ENCODE measurements at places on chromosomes 12 and 14.
A peak's percentile ranks its signal among the peaks of the same experiment; 100 is the strongest.

DNA sequence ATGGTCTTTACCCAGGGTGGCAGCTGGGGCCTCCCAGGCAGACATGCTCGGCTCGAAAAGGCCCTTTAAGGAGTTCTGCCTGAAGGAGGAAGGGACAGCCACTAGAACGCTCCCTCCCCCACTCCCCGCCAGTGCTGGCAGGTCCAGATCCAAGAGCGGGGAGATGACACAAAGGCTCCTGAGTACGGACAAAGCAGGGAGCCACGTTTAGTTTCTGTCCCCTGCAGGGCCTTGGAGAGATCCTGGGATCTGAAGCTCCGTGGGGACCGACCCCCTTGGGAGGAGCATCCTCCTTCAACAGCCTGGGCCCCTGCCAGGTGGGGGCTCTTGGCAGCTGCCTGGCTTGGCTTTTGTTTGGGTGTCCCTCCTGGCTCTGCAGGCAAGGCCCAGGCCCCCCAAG lies 89.7 kb downstream of the ESRRB start:
- DNase-seq = no peak

DNA sequence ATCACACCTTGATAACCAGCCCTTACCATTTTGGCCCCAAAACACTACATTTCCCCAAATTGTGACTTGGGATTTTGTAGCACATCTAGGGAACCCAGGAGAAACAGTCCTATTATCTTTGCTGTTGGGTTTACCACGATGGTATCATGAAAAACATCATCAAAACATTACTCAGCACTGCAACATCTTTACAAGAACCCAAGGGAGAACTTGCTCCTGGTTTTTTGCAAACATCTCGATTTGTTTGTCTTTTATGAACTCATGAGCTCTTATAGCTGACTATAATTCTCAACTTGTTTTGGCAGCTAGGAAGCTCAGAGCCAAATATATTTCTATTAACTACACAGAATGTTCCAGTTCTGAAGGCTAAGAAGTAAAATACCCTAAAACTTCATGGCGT lies 65.7 kb downstream of the TBX5 start:
- no peak for DNase-seq

- DNase-seq = no peak
Observed at GRCh38 chr14:100328495-100329163, 5.5 kb downstream of the SLC25A47 start.

DNA sequence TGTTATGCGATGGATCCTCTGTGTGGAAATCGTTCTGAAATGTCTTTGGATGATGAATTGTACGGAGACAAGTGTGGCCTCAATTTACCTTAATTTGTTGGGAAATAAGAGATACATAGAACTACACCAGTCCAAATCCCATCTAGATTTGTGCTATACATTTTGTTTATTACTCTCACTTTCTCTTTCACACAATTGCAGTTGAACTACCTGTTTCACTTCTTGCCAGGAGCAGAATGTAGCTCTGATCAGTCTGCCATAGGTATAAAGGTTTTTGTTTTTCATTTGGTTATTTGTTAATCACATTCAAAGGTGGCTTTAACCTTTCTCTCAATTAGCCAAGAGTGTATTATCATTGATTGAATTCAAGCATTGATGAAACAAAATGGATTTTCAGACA lies 268.2 kb downstream of the SNAPC1 start:
- no peak for DNase-seq

- no peak for DNase-seq
Observed at GRCh38 chr14:73239393-73240241, 2.3 kb downstream of the PAPLN start.

DNA sequence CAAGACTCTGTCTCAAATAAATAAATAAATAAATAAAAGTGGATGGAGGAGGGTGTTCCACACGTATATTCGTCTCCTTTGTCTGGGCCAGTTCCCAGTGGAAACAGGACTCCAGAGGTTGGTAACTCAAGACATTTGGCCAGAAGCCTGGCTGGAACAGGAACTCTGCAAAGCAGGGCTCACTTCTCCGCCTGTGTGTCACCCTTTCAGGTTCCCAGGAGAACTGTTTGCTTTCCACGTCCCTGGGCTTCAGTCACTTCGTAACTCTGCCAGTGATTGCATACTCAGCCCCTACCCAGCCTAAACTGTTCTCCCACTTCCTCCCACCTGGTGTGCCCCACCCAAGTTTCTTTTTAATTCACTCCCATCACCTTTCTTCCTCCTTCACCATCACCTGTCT lies 7.0 kb upstream of the UBE2N start:
- DNase-seq = no peak

DNA sequence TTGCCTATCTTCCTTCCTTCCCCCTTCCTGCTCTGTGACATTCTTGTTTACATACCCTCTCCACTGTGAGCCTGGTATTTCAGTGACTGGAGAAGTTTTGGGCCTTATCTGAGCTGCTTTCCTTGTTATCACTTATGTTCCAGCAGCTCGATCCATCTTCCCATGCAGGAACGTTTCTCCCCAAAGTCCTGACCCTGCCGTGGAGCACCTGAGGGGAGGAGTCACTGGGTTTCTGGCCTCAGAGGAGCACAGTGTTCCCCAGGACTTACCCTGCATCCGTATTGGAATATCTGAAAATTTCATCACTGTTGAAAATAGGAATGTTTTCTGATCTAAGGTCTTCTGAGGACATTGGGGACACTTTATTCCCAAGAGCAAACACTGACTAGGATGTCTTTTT lies 141.8 kb downstream of the CACNA1C start:
- DNase-seq = no peak

DNA sequence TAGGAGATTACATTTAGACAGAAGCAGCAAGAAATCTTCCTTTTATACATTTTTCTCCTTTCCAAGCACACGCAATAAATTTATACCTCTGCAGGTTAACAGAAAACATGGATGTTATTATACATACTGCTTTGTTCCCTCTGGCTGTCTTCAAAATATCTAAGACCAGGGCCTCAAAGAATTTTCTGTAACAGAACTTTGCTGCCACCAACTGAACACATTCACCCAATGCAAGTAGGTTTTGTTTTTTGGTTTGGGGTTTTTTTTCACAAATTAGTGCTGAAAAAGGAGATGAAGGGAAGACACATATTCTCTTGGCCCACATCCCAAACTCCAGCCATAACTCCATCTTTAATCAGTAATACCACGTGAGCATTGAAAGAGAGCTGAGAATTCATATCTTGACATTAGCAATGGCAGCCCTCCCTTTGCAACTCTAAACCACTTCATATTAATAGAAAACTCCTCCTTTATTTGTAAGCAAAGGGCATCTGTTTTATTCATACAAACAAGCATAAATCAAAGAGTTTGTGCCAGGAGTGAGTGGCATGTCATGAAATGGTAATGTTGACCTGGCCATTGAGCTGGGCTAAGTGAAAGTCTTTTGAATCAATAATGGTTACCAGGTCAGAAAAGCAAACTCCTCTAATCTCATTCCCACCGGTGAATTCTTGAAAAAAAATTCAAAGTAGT lies 150.8 kb upstream of the FSCB start:
- peak; percentile 12 for DNase-seq

DNA sequence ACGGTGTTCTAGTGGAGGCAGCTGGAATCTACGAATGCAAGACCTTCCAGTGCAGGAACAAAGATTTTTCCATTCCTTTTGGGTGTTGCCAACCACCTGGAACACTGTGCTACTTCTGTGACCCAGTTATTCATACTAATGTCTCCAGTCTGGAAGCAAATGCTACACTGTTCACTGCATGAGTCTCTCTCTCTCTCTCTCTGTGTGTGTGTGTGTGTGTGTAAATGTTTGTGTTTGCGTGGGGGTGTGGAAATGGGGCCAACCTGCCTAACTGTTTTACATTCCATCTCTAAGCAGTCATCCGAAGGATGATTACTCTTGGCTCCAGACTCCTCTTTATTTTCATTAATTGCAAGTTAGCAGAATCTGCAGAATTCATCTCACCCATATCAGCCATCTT lies 29.9 kb upstream of the YBX3 start:
- DNase-seq = no peak

GRCh38 chr12:64459394-64459891 lies 7.5 kb downstream of the TBK1 start:
- DNase-seq = no peak

DNA sequence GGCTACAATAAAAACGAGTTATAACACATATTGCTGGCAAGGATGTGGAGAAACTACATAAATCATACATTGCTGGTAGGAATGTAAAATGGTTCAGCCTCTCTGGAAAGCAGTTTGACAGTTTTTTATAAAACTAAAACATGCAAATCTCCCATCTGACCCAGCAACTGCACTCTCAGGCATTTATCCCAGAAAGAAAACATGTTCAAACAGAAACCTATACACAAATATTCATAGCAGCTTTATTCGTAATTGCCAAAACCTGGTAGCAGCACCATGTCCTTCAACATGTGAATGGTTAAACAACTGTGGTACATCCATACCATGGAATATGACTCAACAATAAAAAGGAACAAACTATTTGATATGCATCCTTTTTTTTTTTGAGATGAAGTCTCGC lies 10.1 kb upstream of the TMCC3 start:
- DNase-seq = no peak

DNA sequence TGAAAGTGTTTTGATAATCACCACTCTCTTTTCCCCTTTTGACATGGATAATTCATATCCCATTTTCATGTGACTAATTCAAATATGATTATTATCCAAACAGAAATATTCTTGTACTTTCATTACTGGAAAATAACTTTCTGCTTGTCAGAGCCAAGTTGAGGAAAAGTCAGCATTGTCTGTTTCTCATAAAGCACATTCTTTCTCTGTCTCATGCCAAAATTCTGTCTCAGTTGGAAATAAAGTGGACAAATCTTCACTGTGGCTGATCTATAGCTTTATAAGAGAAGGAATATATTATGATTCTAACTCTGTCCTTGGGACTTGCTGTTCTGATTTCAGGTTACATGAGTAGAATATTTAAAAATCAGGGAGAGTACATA lies 22.7 kb upstream of the PRICKLE1 start:
- DNase-seq = no peak

GRCh38 chr12:51863363-51863932 lies 14.9 kb upstream of the FIGNL2 start:
- no peak for DNase-seq

DNA sequence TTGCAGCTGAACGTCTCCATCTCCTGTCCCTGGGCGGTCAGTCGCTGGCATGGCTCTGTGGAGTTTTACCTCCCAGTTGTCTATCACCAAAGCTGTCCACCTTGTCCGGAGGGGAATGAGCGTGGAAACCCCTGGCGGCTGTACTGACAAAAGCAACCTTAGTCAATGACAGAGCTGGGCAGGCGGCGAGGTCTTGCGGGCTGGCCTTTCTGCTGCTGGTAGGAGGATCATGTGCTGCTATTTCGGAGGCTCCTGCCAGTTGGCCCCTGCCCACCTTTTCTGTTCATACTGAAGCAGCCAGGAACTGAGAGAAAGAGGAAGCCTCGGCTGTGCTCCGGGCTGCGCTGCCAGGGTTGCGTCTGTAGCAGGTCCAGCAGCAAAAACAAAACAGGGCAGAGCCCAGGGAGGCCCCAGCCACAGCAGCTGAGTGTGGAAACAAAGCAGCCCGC lies 57.7 kb downstream of the HMGA2 start:
- no peak for DNase-seq

DNA sequence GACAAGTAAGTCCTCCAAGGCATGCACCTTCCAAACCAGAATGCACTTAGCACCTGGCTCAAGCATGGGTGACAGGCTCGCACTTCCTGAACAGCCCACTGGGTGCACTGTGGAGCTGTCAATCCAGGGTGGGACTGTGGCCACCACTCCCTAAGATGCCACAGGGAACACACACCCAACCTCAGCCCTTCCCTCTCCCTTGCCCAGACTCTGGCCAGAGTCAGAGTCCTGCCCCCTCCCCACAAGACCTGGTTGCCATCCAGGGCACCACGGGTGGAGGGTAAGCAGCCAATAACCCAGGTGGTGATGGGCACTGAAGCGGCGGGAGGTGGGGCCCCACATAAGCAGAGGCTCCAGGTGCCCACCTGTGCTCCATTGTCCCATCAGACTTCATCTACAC lies 160.6 kb downstream of the MYRFL start:
- DNase-seq = no peak

- DNase-seq = no peak
Observed at GRCh38 chr12:1073652-1074051, 82.6 kb downstream of the ERC1 start.

GRCh38 chr14:97137705-97138104 lies 340.5 kb downstream of the VRK1 start:
- DNase-seq = no peak

GRCh38 chr12:55935738-55936151 lies 4.8 kb downstream of the DGKA start:
- DNase-seq = no peak

GRCh38 chr12:9509464-9510161 lies 98.1 kb downstream of the KLRB1 start:
- no peak for DNase-seq

DNA sequence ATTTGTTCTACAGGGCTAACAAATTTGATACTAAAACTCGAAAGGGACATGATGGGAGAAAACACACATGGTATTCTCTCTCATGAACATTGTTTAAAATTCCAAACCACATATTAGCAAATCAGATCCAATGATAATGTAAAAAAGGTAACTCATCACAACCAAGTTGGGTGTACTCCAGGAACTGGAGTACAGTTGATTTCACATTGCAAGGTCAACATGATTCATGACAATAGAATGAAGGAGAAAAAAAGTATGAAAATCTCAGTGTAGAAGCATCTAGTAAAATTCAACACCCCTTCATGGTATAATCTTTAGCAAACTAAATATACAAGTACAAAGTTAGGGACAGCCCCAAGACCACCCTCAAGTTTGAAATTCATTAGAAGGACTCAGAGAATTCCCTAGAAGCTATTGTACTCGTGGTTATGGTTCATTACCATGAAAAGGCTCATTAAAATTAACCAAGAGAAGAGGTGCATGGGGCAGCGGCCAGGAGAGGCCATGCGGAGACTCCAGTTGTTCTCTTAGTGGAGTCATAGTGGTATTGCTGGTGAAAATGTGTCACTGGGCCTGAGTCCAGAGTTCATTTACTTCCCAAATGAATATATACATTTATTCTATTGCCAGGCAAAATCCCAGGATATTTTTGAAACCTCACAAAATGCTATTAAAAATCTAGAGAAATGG lies 3.1 kb upstream of the CDCA4 start:
- DNase-seq = no peak

DNA sequence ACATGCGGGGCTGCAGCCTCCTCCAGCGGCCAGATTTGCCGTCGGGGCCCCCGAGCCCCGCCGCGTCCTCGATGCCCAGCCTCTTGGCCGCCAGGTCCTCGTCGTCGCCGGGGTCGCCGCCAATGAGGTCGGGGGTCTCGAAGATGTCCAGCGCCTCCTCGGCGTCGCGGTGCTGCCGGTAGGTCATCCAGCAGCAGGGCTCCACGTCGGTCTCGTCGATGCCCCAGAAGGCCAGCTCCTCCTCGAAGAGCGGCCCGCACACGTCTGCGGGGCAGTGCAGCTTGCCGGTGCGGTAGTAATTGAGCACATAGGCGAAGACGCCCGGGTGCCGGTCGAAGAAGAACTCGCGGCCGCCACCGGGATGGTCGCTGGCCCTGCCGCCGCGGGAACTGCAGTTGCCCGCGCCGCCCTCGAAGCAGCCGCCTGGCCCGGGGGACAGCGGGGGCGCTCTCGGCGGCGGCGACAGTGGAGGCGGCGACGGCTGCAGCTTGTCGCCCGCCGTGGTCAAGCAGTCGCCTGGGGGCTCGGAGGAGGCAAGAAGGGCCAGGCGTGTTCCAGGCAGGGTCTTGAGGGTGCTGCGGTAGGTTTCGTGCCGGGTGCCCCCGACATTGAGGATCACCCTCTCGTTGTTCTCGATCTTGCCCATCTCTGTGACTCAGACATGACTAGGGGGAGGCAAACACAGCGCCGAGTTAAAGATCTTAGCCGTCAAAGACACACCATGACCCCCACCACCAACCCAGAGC lies 2.1 kb downstream of the KCNC2 start:
- no peak for DNase-seq

- no peak for DNase-seq
Observed at GRCh38 chr14:75831455-75831854, 150.3 kb downstream of the TGFB3 start.
